ENCODE measurements at places on chromosomes 11 and 22.

- no peak for DNase-seq
These were observed 12.8 kb upstream of the SMIM38 start for GRCh38 chr11:69142895-69143294.

DNA sequence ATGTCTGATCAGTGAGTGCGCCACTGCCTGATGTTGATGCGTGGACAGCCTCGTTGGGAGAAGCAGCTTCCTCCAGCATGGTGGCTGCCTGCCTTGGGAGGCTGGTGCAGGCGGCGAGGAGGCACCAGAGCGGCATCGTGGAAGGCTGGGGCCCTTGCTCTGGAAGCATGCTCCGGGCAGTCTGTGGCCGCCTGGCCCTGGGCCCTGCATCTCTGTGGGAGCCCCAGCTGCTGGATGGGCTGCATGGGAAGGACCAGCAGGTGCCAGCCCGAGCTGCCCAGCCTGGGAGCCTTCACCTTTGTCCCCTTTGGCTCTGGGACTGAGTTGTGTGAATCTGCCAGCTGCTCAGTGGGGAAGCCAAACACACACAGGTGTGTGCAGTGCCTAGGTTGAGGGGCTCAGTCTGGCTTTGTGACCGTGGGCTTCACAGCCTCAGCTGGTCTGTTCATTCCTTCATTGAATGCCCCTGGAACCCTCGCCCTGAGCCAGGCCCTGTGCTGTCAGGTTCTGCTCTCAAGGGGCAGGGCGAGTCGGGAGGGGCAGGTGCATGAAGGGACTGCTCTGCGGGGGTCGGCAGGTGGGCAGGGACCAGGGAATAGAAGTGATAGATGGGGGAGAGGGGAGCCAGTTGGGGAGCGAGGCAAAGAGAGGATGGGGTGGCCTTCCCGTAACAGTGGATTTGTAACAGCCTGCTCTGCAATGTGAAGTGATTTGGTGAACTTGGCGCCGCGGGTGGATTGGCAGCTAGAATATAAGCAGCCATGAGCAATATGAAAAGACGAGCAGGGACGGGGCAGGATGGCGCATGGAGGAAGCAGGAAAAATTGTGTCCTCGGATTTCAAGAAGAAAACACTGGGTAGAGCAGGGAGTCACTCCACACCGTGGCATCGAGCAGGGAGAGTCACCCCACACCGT lies 354.2 kb downstream of the TBC1D22A start:
- no peak for DNase-seq

DNA sequence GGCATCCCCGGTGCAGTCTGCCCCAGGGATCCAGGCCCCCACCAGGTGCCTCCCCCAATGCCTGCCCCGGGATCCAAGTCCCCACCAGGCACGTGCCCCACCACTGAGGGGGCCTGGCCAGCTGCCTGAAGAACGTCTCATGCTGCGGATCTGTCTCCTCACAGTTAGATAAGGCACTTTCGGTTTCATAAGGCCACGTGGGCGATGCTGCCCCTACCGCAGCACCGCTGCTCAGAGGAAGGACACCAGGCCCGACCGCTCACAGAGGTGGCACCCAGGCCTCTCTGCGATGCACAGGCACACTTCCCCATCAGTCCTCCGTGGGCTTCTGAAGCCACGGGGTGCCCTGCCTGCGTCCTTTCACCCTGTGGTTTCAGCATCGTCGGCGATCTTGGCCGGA lies 68.1 kb upstream of the BID start:
- peak; percentile 83 for DNase-seq

DNA sequence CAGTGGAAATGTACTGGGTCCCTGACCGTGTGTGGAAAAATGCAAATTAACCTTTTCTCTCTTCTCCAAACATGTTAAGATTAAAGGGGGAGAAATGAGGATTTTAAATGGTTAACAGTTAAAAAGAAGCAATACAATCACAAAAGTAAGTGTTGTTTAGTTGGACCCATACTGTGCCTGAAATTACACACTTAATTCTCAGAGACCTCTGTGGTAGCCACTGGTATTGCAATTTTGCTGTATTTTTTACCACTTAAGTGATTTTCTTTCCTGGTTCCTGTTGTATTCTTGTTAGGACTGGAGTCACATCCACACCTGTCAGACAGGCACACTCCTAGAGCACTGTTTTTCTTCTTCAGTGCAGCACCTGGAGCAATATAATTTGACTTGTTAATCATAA lies 179.6 kb upstream of the PDGFD start:
- DNase-seq = peak; percentile 11

DNA sequence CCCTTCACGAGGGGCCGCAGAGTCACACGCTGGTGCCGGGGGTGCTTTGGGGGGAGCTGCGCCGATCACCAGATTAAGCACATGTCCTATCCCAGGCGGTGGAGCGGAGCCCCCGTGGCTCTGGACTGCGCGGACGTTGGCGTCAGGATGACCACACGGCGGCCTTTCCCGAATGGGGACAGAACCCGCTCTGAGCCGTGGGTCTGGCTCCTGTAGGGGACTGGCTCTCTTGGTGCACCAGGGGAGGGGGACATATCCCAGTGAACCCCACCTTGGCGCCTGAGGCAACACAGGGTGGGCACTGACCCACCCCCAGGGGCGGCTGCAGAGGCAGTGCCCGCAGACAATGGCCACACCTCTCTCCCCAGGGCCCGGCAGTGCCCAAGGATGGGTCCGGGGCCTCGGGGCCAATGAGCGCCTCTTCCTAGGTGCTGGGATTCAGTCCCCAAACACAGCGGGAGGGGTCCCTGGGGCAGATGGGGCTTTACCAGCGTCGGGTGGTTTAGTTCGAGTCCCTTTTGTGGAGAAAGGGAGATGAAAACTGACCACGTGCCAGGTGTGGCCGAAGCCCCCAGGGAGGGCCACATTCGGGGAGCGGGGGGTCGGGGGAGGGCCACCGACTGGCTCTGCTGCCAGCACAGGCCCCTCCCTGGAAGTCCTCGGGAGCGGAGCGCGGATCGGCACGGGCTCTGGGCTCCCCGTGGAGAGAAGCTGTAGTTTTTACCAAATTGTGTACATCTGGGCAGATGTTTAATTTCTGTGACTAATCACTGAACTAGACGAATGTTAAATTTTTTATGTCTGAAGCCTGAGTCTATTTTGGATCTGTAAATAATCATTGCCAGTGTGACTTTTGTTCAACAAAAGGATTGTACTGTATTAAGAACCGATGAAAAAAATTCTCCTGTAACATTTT lies 58.9 kb downstream of the GRAMD4 start:
- DNase-seq = no peak

DNA sequence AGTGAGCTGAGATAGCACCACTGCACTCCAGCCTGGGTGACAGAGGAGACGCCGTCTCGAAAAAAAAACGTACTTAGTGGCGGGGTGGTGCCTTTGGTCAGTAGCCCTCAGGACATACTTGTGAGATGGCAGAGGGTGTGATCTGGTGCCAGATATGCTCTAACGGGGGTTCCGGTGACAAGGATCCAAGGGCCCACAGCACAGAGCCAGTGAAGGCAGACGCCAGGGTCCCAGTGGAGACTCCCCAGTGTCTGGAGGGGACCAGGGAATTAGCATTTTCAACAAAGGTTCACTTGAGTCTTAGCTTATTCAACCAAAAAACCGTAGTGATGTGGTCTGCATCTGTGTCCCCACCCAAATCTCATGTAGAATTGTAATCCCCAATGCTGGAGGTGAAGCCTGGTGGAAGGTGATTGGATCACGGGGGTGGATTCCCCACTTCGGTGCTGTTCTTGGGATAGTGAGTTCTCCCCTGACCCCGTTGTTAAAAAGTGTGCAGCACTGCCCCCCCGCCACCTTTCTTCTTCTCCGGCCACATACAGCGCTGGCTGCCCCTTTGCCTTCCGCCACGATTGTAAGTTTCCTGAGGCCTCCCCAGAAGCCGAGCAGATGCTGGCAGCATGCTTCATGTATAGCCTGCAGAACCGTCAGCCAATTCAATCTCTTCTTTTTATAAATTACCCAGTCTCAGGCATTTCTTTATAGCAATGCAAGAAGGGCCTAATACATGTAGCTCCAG lies 26.6 kb upstream of the OSBPL5 start:
- no peak for DNase-seq

GRCh38 chr11:118819334-118820024 lies 28.5 kb upstream of the DDX6 start:
- no peak for DNase-seq

- DNase-seq = no peak
These were observed 9.9 kb upstream of the CAPN5 start for GRCh38 chr11:77056814-77057402.

DNA sequence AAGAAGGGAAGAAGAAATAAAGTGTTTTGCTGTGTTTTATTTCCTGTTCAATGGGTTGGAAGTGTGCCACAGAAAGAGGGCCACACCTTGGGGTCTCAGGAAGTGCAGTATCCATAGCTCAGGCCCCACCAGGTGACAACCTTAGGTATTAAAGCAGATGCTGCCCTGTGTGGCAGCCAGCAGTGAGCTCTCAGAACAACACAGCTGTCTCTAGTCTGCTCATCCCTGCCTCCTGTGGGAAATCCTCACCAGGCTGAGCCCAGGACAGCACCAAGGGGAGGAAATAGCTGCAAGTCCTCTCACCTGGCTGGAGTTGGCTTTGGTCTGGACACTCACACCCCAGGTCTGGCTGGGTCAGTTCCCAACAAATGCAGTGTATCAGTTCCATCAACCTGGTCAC lies 25.1 kb downstream of the ARL14EP start:
- DNase-seq = no peak

DNA sequence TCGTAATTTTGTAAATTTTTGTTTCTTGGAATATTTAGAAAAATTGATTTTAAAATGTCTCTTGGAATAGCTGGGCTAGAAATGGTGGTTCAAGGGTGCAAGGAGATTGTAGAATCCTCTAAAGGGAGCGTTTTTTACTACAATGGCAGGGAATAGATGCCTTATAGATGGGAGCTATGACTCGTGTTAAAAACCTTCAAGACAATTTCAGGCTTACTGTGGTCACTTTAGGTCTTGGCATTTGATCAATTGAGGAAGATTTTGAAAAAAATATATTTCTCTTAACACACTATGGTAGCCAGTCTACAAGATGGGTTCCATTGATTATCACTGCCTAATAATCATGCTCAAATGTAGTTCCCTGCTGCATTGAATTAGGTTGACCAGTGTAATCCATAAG lies 25.0 kb downstream of the METTL15 start:
- no peak for DNase-seq

DNA sequence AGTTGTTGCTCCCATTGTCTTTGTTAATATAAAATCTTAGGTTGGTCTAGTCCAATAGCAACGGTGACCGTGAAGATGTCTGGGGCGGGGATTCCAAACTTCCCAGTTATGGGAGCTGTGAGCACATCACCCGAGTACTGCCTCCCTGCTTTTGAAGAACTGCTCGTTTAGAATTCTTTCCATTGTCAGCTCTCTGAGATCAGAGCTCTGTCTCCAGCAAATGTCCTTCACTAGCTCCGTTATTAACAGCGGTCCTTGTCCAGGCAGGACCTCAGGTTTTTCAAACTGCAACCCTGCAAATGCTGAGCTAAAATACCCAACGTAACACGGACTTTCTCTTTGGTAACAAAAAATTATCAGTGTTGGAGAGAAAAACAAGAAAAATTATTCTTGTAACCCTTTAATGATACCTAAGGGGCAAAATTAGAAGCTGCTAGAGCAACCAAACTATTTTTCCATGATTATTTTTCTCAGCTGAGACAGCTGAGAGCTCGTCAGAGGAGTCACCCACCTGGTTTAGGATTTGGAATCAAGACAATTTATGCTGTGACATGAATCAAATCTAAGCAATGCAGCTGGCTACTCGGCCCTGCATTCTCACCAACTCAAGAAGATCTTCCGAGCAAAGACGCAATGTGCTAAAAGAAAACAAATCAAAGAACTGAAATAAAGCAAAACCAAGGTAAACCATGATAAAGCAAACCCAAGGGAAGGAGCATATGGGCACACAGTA lies 15.1 kb upstream of the EFCAB6 start:
- DNase-seq = no peak

GRCh38 chr11:93614173-93614722 lies 47.2 kb upstream of the CEP295 start:
- no peak for DNase-seq

- no peak for DNase-seq
These were observed at the start of gene MS4A3 for GRCh38 chr11:60056349-60056969. Gene MS4A3 (plus strand): TSS chr11:60056665. CDS start chr11:60061161, 4,496 bp downstream.

GRCh38 chr11:35892166-35892565 lies 51.7 kb upstream of the LDLRAD3 start:
- no peak for DNase-seq

- DNase-seq = no peak
These were observed 29.3 kb upstream of the MMP7 start for GRCh38 chr11:102559839-102560238.

DNA sequence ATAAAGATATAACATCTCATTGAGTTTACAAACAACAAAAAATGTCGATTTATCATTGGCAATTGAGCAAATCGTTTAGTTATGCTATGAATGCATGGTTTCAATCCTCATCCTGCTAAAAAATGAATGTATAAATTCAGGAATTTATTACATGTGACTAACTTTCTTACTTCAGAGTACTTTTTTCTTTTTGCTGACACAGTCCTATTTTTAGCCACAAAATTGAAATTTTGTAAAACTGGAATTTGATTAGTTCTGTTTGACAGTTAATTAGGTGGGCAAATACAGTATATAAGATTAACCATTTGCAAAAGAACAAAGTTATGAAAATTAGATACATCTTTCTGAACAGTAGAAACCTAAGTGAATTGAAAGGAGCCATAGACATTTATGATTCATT lies 925.0 kb upstream of the CHORDC1 start:
- DNase-seq = no peak

GRCh38 chr11:3340025-3340424 lies 38.9 kb downstream of the ZNF195 start:
- no peak for DNase-seq

GRCh38 chr11:132115454-132115853 lies 745.0 kb downstream of the NTM start:
- DNase-seq = no peak

DNA sequence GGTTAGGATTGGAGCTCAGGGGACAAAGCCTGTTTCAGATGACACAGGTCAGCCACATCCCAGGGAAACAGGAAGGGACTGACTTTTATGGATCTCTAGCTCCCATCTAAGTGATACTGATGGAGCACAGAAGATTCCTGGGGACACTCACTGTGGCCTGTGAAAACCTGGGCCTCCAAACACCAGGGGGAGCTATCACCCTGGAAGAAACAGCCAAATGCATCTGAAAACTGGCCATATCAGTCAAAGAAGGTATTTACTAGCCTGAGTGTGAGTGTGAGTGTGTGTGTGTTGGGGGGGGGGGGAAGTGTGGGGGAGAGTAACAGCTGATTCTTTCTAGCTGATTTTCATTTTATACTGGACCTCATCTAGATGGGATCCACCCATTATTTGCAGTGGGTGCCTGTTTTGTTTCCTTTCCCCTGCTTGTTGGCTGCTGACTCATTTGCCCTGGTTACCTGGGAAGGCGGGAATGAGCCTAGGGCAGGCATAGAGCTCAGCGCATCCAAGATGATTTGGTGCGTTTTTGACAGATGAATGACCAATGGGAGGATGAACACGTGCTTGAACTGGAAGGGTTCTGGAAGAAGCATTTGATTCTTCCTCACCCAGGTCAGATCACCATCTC lies 284.0 kb downstream of the KIRREL3 start:
- peak; percentile 45 for DNase-seq

GRCh38 chr11:61026121-61027031 lies 54.9 kb downstream of the CD6 start:
- DNase-seq = no peak

Data from small intestine (tissue), 16 donors.